ENCODE measurements at places on chromosomes 12 and 14. TPM values are rescaled to one million over a fixed set of nuclear protein-coding genes. Genes with fewer than 3 reads are reported as not detected.

DNA sequence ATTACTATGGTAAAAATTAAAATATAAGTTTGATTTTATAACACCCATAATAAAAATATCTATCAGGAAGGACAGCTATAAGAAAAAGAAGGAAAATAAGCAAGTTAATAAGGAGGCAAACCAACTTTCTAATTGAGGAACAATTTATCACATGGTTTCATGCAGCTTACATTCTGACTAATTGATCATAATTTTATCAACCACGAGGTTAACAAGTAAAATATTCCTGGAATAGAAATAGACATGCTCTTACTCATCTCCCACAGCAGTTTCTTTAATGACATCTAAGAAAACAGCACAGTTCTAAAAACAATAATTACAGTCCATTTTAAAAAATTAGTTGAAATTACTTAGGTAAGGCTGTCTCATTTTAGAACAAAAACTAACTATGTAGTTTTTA lies 130.8 kb upstream of the KRR1 start:
- H3K27me3 ChIP-seq = no peaks in the 10 kb centered on the region
- H3K4me3 ChIP-seq = no peak overlapping the region
- peak overlapping the region; percentile 99 for H3K27ac ChIP-seq
- H3K36me3 ChIP-seq = no peaks in the 10 kb centered on the region

BATF gene
- total RNA-seq = not detected

DNA sequence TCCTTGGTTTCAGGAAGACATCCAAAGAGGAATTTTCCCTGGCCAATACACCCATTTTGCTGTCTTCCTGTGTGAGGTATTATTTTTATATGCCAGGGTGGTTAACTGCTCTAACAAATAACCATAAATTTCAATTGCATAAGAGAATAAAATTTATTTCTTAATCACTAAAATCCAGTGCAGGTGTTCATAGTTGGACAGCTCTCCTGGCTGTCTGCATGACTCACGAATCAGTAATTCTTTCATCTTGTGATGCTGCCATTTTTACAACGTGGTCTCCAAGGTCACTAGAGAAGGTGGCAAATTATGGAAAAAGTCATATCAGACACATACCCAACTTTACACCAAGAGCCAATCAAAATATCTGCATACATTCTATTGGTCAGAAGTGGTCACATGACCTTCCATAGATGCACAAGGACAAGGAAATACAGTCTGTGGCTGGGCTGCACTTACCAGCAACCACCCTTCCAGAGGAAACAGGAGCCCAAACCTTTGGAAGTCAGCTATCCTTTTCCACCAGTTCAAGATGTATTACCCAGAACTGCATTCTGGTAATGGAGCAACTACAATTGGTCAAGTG lies 193.5 kb upstream of the PLEKHG7 start:
- H3K27ac ChIP-seq = no peak overlapping the region
- peaks cover 3% of the 10 kb centered on the region for H3K4me1 ChIP-seq
- H3K4me3 ChIP-seq = no peak overlapping the region
- no peaks in the 10 kb centered on the region for H3K36me3 ChIP-seq

DNA sequence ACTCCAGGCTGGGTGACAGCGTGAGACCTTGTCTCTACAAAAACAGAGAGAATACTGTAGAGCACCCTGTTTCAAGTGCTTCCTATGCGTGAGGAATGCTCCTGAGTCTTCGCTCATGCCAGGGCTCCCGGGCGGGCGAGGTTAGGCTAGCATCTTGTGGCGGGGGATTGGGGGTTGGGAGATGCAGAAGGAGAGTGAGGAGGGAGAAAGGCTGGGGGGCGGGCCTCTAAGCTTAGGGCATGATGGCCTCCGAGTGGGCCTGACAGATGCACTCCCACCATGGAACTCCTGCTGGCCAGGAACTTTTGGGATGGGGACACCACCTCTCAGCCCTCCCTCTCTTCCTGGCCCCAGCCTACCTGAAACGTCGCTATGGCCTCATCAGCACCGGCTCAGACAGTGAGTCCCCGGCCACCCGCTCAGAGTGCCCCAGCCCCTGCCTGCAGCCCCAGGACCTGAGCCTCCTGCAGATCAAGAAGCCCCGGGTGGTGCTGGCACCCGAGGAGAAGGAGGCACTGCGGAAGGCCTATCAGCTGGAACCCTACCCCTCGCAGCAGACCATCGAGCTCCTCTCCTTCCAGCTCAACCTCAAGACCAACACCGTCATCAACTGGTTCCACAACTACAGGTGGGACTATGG lies 27.3 kb downstream of the PHETA1 start:
- no peak overlapping the region for H3K4me3 ChIP-seq
- no peaks in the 10 kb centered on the region for H3K36me3 ChIP-seq
- DNase-seq = no peak
- H3K27me3 ChIP-seq = no peaks in the 10 kb centered on the region
- no peaks in the 10 kb centered on the region for H3K4me1 ChIP-seq

DGKA gene
- total RNA-seq = 70.4 TPM

DYNC1H1 gene
- 340 TPM for total RNA-seq

LPAR5 gene
- 14.6 TPM for total RNA-seq

- no peaks in the 10 kb centered on the region for H3K36me3 ChIP-seq
- H3K27ac ChIP-seq = no peak overlapping the region
- DNase-seq = peak; percentile 94
- no peaks in the 10 kb centered on the region for H3K27me3 ChIP-seq
These were observed 8.3 kb upstream of the PLEK2 start for GRCh38 chr14:67420102-67420739.

- H3K27ac ChIP-seq = no peak overlapping the region
- H3K4me3 ChIP-seq = no peak overlapping the region
- H3K27me3 ChIP-seq = 0 out of 2 replicates have a peak, but pooled peaks cover 4% of the 10 kb centered on the region
These were observed 184.5 kb downstream of the AKAP6 start for GRCh38 chr14:32513571-32514009.

DNA sequence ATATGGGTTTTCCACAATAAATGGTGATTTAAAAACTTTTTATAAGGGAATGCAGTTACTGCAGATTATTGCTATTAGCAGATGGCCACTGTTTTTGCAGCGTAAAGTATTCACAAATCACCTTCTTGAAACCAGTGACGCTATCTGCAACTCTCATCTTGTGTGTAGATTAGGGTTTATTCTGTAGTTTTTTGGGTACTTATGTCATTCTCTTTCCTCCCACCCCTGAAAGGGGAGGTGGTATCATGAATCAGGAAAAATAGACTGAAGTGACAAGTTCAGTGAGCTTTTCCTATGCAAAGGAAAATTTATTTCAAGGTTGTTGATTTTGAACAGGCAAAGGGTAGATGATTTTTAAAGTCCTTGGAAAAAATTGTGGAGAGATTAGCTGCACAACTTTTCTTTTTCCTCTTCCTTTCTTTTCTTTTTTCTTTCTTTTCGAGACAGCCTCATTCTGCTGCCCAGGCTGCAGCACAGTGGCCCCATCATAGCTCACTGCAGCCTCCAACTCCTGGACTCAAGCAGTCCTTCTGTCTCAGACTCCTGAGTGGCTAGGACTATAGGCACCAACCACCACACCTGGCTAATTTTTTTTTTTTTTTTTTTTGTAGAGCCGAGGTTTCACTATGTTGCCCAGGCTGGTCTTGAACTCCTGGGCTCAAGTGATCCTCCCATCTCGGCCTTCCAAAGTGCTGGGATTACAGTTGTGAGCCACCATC lies 1.6 kb downstream of the FRS2 start:
- peaks cover 50% of the 10 kb centered on the region for H3K4me1 ChIP-seq
- H3K36me3 ChIP-seq = 0 out of 2 replicates have a peak, but pooled peaks cover 5% of the 10 kb centered on the region
- no peaks in the 10 kb centered on the region for H3K27me3 ChIP-seq
- peak overlapping the region; percentile 97 for H3K4me3 ChIP-seq

DNA sequence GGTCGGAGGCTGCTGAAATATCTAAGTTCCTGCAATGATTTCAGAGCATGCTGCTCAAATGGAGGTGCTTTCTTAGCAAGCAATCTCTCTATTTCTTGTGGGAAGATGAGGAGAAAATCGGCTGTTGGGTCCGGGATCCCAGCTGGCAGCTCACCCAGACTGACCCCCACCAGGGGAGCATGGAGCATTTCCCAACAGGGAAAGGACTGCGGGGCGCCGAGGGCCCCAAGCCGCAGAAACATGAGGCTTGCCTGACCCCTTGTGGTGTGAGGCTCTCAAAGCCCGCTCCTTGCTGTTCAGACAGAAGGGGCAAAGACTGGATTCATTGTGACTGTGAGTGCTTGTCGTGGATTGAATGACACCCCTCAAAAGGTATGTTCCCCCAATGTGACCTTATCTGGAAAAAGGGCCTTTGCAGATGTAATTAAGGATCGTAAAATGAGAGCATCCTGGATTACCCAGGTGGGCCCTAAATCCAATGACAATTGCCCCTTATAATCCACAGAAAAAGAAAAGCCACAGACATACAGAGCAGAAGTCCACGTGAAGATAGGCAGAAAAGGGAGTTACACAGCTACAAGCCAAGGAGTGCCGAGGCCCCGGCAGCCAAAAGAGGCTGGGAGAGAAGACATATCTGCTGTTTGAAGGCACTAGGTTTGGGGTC lies 116.3 kb upstream of the VASH1 start:
- peak; percentile 79 for DNase-seq
- no peaks in the 10 kb centered on the region for H3K36me3 ChIP-seq
- no peak overlapping the region for H3K4me3 ChIP-seq
- H3K27me3 ChIP-seq = no peaks in the 10 kb centered on the region
- H3K27ac ChIP-seq = no peak overlapping the region

OTOGL gene
- not detected for total RNA-seq

KLRC2 gene
- not detected for total RNA-seq

DNA sequence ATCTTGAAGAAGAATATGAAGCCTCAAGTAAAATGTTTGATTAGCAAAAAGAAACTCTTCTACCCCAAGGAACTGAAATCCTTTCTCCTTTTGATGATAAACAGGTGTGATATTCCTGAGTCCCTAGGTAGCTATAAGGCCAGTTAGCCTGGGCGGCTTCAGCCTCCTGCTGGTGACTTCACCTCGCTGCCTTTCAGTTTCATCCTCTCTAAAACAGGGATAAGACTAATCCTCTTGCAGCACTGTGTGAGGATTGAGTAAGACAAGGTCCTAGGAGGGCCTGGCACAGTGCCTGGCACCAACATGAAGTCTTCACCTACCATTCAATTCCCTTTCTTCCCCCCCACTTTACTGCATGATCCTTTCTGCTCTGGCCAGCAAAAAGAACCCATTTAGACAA lies 42.1 kb downstream of the CIT start:
- H3K27me3 ChIP-seq = no peaks in the 10 kb centered on the region
- no peak overlapping the region for H3K27ac ChIP-seq
- peaks cover under 1% of the 10 kb centered on the region for H3K4me1 ChIP-seq
- peaks cover 18% of the 10 kb centered on the region for H3K36me3 ChIP-seq
- no peak overlapping the region for H3K4me3 ChIP-seq

GRCh38 chr12:64946132-64946829 lies 121.8 kb downstream of the TBC1D30 start:
- no peaks in the 10 kb centered on the region for H3K4me1 ChIP-seq
- no peak for DNase-seq
- no peaks in the 10 kb centered on the region for H3K36me3 ChIP-seq
- H3K27ac ChIP-seq = no peak overlapping the region
- no peak overlapping the region for H3K4me3 ChIP-seq

- H3K27ac ChIP-seq = no peak overlapping the region
- no peak overlapping the region for H3K4me3 ChIP-seq
- H3K4me1 ChIP-seq = peaks cover 16% of the 10 kb centered on the region
- H3K36me3 ChIP-seq = no peaks in the 10 kb centered on the region
- DNase-seq = no peak
- no peaks in the 10 kb centered on the region for H3K27me3 ChIP-seq
These were observed 208.2 kb downstream of the DAD1 start for GRCh38 chr14:22380571-22381407.

GRCh38 chr12:115017346-115017745 lies 333.4 kb upstream of the TBX3 start:
- H3K4me1 ChIP-seq = no peaks in the 10 kb centered on the region
- H3K27me3 ChIP-seq = no peaks in the 10 kb centered on the region
- no peaks in the 10 kb centered on the region for H3K36me3 ChIP-seq
- no peak for DNase-seq

- DNase-seq = no peak
- no peak overlapping the region for H3K4me3 ChIP-seq
- H3K27me3 ChIP-seq = no peaks in the 10 kb centered on the region
- no peak overlapping the region for H3K27ac ChIP-seq
- H3K4me1 ChIP-seq = no peaks in the 10 kb centered on the region
- no peaks in the 10 kb centered on the region for H3K36me3 ChIP-seq
These were observed 307.3 kb upstream of the PRKD1 start for GRCh38 chr14:30234966-30235365.

PPP4R4 gene
- 0.75 TPM for total RNA-seq

ENDOU gene
- 1.2 TPM for total RNA-seq

GRCh38 chr12:114750917-114751316 lies 66.9 kb upstream of the TBX3 start:
- no peak overlapping the region for H3K27ac ChIP-seq
- H3K36me3 ChIP-seq = no peaks in the 10 kb centered on the region
- no peak for DNase-seq
- H3K27me3 ChIP-seq = no peaks in the 10 kb centered on the region
- H3K4me1 ChIP-seq = no peaks in the 10 kb centered on the region

CCDC85C gene
- total RNA-seq = 18.3 TPM

GRCh38 chr14:106562451-106562850 lies 1036.1 kb downstream of the TMEM121 start:
- no peaks in the 10 kb centered on the region for H3K36me3 ChIP-seq
- DNase-seq = no peak
- no peaks in the 10 kb centered on the region for H3K27me3 ChIP-seq
- no peak overlapping the region for H3K4me3 ChIP-seq

TAS2R9 gene
- 0.19 TPM for total RNA-seq

- no peaks in the 10 kb centered on the region for H3K27me3 ChIP-seq
- no peak overlapping the region for H3K27ac ChIP-seq
- no peaks in the 10 kb centered on the region for H3K36me3 ChIP-seq
These were observed 122.2 kb downstream of the CRACR2A start for GRCh38 chr12:3630621-3631271.

- H3K27ac ChIP-seq = no peak overlapping the region
- no peak for DNase-seq
- H3K36me3 ChIP-seq = no peaks in the 10 kb centered on the region
- no peaks in the 10 kb centered on the region for H3K27me3 ChIP-seq
- no peaks in the 10 kb centered on the region for H3K4me1 ChIP-seq
- H3K4me3 ChIP-seq = no peak overlapping the region
These were observed 25.9 kb downstream of the RHOF start for GRCh38 chr12:121767525-121768016.

DNA sequence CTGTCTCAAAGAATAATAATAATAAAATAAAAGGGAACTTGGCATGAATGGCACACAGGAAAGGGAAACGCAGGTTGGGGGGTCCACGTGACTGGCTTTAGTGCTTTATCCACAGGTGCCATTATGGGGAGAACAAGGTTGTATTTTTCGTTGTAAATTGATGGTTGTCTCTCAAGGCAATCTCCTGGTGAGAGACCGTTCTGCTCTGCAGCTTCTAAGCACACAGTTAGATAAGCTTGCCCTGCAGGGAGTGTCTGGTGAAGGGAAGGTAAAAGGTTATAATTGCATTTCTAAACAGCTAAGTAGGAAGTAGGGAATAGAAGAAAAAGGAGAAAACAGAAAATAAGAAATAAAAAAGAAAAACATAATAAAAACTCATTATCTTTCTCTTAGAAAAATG lies 69.1 kb upstream of the CPSF6 start:
- H3K27ac ChIP-seq = no peak overlapping the region
- H3K4me3 ChIP-seq = no peak overlapping the region
- no peak for DNase-seq
- H3K27me3 ChIP-seq = no peaks in the 10 kb centered on the region
